ENCODE measurements at places on chromosomes 7 and 10.
A peak's percentile ranks its signal among the peaks of the same experiment; 100 is the strongest.

- no peak for DNase-seq
Observed at GRCh38 chr7:12234334-12234865, 23.3 kb downstream of the TMEM106B start.

DNA sequence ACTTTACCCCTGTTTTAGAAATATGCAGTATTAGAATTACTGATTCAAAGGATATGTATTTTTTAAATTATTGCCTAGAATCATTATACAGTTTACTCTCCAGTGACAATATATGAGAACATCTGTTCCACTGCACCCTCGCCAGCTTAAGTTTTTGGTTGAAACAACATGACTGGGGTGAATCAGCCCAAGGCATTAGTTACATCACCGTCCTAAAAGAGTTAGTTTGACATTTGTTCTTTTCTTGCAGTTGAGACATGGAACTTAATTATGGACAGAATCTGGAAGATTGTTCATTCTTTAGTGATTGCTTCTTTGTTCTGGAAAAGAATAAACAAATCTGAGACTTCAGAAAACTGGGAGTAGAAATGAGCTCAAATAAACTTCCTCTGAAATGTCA, 167.3 kb upstream of the DKK1 start:
- no peak for DNase-seq

DNA sequence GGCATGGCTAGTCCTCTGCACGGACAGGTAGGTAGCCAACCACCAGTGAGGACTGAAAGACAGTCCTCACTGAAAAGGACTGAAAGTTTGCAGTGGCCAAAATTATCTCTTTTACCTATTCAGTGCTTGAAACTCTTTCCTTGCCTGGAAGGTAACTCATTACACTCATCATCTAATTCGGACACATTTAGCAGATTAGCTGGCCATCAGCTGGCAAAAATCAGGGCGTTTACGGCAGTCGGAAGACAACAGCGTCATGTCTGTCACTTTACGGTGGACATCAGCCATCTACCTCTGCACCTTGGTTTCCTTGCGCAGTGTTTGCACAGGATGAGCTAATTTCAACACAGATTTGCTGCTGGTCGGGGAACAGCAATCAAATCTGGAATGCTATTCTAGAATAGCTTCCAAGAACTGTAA, 740 bp downstream of the ANXA7 start:
- DNase-seq: peak; percentile 51

DNA sequence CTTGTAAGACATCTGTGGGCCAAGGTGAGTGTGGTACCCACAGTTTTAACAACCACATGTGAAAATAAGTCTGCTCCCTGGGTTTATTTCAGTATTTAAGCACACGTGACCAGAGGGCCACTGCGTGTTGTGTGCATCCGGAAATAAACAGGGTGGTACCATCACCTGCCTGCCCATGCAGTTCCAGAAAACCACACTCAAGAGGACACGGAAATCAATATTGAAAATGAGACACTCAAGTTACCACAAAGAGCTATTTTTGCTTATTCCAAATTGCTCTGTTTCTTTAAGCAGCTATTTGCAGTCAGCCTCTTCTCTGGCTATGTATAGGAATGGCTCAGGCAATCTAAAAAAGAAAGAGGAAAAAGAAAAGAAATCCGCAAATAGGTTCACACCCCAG, 71.8 kb upstream of the LOXL4 start:
- no peak for DNase-seq

- no peak for DNase-seq
Observed at GRCh38 chr7:27168265-27168947, 3.1 kb upstream of the HOXA9 start.

- no peak for DNase-seq
Observed at GRCh38 chr10:95440038-95440725, 121.0 kb downstream of the SORBS1 start.

DNA sequence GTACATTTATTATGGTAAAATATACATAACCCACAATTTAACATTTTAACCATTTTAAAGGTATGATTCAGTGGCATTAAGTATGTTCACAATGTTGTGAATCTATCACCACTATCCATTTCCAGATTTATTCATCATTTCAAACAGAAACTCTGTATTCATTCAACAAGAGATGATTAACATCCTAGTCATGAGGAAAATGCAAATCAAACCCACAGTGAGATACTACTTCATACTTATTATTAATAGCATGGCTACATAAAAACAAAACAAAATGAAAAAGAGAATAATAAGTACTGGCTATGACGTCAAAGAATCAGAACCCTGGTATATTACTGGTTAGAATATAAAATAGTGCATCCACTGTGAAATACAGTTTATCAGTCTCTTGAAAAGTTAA, 386.6 kb upstream of the POM121L12 start:
- DNase-seq: no peak

DNA sequence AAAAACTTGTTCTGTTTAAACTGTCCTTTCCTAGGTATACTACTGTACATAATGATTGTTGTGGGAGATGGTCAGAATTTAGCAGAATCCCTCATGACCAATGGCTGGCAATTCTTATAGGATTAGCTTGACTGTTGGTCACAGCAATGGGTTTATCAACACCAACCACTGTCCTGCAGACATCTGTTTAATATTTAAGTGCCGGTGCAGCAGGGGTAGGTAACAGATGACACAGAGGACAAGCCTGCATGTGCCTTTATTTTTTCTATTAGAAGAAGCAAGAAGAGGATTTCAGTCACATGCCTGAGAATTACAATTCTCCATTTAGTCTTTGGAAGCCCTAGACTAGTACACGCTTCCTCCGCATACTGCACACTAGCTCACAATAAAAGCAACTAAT, 48.4 kb downstream of the CCDC6 start:
- DNase-seq: no peak

GRCh38 chr7:139159900-139160675, 50.6 kb upstream of the ZC3HAV1 start:
- DNase-seq: no peak

- no peak for DNase-seq
Observed at GRCh38 chr10:128863823-128864405, 603.1 kb upstream of the MGMT start.

- DNase-seq: no peak
Observed at GRCh38 chr10:127833804-127834203, 58.9 kb downstream of the CLRN3 start.

DNA sequence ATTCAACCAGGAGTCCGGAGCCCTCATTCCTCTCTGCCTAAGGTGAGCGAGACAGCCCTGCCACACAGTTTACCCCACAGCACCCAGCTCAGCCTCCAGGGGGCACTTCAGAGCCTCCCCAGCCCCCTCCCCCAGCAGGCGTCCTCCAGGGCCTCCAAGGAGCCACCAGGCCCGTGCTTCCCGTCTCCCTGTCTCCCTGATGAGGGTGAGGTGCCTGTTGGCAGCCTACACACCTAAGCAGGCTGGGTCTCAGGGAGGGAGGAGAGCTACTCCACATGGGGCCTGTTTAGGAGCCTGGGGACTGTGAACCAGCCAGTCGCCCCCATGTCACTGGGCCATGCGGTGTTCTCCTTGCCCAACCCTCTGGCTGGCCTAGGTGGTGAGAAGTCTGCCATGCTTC, 28.9 kb upstream of the TRIM8 start:
- DNase-seq: no peak

- no peak for DNase-seq
Observed at GRCh38 chr10:34109495-34109894, 705.6 kb downstream of the PARD3 start.

GRCh38 chr10:31789555-31789954, 139.1 kb downstream of the ARHGAP12 start:
- DNase-seq: no peak

DNA sequence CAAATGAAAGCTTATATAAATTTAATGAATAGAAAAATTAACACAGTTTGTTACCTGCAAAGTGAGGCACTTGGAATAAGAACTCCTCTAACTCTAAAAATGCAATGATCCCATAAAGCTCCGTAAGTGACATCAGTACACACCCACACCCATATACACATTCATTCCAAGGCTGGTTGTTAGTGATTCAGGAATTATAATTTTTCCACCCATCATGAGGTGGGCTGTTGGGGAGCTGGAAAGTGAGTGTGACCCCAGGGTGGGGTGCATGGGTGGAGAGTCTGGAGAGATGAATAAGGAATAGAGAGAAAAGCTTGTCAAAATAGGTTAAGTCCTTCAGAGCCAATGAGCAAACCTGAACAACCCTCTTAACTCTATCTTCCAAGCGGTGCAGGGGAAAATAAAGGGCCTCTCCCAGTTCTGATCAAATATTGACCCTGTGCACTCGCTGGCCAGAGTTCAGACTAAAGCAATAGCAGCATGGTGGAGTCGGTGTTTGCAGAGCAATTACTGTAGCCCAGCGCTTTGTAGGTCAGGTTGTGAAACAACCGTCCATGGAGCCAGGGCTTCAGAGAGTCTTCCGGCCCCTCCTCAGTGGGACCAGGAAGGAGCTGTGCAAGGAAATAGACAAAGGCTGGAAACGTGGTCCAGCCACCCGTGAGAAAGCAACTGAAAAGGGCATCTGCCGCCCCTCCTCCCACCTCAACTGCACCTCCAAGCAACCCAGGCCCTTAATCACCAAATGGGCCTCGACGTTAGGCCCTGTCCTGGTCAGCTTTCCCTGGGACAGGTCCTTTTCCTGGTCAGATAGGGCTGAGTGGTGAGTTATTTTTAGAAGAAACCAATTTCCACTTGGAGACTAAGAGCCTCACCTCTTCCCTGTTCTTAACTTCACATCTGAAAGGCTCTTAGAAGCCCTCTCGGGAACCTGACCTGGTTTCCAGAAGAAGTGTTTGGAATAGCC, 61.2 kb downstream of the SH3PXD2A start:
- no peak for DNase-seq

- DNase-seq: no peak
Observed at GRCh38 chr10:84845628-84846261, 517.4 kb downstream of the CCSER2 start.

DNA sequence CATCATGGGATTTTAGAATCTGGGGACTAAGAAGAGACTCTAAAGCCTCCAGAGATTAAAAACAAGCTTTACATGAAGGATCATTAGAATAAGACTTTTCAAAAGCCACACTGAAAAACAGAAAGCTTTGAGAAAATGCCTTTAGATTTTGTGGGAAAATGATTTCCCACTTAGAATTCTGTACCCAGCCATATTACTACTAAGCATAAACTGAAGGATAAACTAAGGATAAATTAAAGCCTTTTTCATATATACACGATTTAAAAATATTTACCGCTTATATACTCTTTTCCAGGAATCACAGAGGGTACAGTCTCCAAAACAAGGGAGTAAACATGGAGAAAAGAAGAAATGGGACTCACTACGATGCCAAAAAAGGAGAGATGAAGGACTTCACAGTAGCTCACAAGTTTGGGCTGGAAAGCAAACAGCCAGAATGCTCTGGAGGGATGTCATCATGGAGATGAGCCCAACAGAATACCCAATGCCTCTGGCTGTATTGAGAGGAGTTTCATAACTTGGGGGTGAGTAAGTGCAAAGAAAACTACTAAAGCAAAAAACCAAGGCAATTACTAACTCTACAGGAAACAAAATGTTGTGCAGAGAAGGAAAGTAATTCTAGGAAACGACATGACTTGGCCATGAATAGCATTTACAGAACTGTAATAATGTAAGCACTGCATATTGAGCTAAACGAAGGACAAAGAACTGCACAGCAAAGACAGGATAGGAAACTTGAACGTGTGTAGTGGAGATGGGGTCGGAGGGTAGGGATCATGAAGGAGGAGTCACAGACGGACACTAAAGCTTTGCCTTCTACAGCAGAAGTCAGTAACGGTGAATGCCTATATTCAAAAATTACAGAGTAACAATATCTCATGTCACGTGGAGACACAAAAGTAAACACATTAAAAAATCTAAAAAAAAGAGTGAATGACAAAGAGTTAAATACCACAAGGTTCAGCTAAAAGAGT, 61.4 kb upstream of the ASAH2 start:
- DNase-seq: no peak

DNA sequence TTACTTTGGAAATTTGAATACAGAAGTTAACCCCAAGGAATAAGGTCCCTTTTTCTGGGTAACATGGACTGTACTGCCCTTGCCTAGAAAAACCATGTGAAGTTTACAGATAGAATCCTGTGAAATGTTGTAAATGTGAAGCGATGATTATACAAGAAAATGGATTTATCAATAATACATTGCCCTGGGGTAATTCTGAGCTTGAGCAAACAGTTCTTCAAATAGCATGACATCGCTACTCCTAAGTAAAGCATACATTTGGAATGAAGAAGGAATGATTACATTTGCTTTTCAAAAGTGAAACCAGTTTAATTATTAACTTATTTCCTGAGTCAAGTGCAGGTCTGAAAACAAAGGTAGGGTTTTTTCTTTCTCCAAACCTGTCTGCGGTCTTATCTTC, 43.3 kb upstream of the FZD8 start:
- no peak for DNase-seq

- DNase-seq: no peak
Observed at GRCh38 chr10:17665747-17666146, 21.8 kb downstream of the STAM start.

GRCh38 chr10:75254739-75255138, 19.0 kb upstream of the COMTD1 start:
- no peak for DNase-seq

All from stimulated activated CD4-positive, alpha-beta T cell treated with anti-CD3 and anti-CD28 coated beads, Interleukin-1b, Interleukin-23, amount 100 ng/mL, for 48 hours (primary cell).